ENCODE measurements at places on chromosomes 12 and 14. TPM values are rescaled to one million over a fixed set of nuclear protein-coding genes. Genes with fewer than 3 reads are reported as not detected.

The OLR1 gene
- total RNA-seq, result 0.81 TPM

The SEC23A gene
- total RNA-seq, result 81.1 TPM

The LRRK2 gene
- total RNA-seq, result 11.3 TPM

The PPP1R36 gene
- total RNA-seq, result 0.60 TPM

The GNG2 gene
- total RNA-seq, result 13.0 TPM

The LRRC10 gene
- total RNA-seq, result 22.2 TPM

The LIN7A gene
- 21.8 TPM for total RNA-seq

The WNT5B gene
- 3.3 TPM for total RNA-seq

The PSMA6 gene
- 149 TPM for total RNA-seq

The RPGRIP1 gene
- 0.42 TPM for total RNA-seq

The OR4E2 gene
- total RNA-seq, result not detected

The SLC6A12 gene
- 0.89 TPM for total RNA-seq

Data from right cardiac atrium (tissue), 5 donors.